Putamen (tissue), 1 donor: ENCODE measurements at places on chromosomes 5 and 9.
A peak's percentile ranks its signal among the peaks of the same experiment; 100 is the strongest.

DNA sequence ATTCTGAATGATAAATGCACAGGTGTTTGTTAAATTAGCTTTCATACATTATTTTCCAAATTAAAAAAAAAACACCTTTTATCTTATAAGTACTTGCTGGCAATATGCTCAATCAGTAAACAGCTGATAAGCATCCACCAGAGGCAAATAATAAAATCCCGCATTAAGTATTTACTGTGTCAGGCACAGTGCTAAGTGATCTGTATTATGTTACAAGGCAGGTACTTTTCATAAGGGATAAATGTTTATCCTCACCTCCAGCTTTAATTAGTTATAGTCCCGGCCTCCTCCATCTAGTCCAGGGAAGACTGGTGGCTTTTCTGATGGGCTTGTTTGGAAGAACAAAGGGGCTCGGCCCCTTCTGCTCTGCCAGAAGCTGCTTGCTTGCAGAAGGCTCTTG is 40.1 kb downstream of the PFDN1 start:
- no peak for DNase-seq

GRCh38 chr5:77638763-77639671 is 504 bp upstream of the OTP start:
- DNase-seq: no peak

DNA sequence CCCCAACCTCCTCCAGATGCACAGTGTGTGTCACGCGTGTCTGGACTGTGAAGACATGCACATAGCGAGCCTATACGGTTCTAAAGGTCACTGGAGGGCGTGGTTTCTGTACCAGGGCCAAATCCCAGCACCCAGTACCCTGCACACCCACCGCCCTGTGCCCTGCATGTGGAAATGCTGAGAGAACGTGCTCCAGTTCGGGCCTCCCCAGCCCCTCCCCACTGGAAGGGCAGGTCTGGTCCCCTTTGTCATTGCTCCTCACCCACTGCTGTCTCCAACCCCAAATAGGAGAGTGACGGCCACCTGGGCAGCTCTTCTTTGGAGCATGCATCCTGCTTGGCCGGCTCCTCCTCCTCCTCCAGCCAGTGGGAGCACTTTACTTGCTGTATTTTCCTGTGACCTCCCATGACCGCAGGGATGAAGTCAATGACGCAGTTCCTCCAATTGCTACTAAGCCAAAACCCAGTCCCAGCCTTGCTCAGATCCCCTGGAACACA is 116.7 kb downstream of the WNK2 start:
- DNase-seq: no peak

DNA sequence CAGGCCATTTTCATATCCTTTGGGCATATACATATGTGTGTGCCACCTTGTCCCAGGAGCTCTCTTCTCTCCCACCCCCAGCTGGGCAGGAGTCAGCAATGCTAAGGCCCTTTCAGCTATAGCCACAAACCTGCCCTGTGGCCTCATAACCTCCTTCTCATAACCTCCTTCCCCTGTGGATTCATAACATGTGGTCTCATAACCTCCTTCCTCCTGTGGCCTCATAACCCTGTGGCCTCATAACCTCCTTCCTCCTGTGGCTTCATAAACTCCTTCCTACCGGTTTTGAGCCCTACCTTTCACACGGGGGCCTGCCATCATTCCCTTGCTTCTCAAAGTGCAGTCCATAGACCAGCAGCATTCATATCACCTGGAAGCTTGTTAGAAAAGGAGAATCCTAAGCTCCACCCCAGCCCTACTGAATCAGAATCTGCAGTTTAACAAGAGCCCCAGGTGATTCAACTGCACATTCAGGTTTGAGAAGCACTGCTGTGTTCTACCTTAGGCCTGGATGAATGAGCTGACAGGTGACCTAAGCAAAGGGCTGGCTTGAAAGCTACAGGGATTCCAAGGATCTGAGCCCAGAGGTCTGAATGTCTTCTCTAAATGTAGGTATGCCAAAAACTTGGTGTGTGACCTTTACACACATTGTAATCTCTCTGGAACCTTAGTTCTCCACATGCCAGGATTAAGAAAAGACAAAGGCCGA is 41.9 kb upstream of the PLPP6 start:
- DNase-seq: no peak

DNA sequence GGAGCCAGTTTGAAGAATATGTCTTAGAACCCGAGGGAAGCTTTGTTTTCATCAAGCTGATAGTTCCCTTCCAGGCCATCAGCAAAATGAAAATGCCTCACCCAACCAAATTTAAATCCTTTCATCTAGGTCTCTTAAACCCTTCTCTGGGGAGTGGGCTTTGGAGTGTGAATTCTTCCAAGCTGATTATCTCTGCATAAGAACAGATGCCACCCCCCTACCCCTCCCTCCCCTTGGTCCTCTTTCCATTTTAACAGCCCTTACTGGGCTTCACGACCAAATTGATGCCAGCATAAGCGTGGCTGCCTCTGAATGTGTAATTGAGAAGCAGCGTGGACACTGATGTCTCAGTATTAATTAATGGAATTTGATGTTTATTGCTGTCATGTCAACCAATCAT is 509.7 kb upstream of the CLINT1 start:
- no peak for DNase-seq

DNA sequence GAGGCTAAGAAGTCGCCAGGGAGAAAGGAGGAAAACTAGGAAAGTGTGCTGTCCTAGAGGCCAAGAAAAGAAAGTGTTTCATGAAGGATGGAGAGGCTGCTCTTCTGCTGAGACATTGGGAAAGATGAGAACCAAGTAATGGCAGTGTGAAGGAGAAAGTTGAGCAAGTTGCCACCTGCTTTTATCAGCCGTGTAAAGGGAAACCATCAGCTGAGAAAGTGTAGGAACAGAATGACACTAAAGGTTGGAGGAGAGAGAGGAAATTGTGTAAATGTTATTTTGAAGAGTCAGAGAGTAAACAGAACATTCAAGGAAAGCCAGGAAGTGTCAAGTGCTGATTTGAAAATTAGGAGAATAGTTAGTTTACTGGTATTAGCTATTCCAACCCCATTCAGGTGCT is 125.0 kb downstream of the CEMIP2 start:
- DNase-seq: no peak

GRCh38 chr9:104743376-104743985 is 4.0 kb upstream of the NIPSNAP3A start:
- peak; percentile 45 for DNase-seq

GRCh38 chr9:128127990-128128835 is 684 bp upstream of the PTGES2 start:
- peak; percentile 92 for DNase-seq

- no peak for DNase-seq
These were observed 156.1 kb downstream of the LURAP1L start for GRCh38 chr9:12930906-12931305.

DNA sequence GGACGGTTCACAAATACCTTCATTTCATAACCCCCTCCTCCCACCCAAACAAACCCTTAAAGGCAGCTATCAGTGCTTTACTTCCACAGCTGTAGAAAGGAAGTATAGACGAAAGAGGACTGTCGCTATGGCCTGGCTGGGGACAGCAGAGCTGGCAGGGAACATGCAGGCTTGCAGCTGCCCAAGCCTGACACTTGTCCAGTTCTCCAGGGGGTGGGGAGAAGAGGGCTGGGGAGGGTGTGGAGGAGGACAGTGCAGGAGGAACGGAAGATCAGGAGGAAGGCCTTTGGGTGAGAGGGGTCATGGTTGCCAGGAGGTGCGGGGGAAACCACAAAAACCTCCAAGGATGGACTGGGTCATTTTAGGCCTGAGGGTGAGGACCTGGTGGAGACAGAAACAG is 25.9 kb downstream of the ARPC5L start:
- DNase-seq: no peak

DNA sequence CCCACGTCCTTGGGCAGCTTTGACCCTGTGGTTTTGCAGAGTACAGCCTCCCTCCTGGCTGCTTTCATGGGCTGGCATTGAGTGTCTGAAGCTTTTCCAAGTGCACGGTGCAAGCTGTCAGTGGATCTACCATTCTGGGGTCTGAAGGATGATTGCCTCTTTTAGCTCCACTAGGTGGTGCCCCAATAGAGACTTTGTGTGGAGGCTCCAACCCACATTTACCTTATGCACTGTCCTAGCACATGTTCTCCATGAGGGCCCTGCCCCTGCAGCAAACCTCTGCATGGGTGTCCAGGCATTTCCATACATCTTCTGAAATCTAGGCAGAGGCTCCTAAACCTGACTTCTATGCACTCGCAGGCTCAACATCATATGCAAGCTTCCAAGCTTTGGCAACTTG is 644.2 kb upstream of the CDH9 start:
- DNase-seq: no peak

DNA sequence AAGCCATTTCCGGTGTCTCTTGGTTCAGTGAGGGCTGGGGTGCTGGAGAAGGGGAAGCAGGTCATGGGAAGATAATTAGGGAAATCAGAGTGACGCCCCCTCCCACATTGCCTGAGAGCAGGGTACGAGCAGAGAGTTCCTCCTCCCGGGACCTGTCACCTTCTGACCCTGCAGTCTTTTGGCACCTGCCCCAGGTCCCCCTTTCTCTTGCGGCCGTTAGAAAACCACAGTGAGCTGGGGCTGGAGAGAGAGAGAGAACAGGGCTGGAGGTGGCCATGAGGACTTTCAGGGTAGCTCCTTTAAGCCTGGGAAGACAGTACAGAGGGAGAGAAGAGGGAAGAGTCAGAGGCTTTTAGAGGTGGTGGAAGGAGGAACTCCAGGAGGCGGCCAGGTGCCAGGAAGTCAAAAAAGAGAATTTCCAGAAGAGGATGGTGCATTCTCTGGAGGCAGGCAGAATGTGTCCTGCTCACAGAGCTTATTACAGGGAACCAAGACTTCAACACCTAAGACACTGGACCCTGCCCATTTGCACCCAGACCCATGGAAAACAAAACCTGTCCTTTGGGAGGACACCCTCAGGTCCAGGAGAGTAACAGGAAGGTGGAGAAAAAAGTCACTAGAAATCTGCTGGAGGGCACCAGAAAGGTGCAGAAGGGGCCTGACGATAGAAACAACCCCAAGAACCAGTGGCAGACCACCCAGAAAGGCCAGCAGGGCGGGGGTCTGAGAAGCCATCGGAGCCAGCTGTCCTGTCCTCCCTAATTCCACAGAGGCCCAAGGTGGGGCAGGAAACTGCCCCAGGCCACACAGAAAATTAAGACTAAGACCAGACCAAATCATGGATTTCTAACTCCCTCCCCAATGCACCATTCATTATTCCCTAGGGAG is 6.5 kb upstream of the ACSL6 start:
- no peak for DNase-seq

- DNase-seq: no peak
These were observed 204.5 kb downstream of the COMMD10 start for GRCh38 chr5:116289276-116289675.

DNA sequence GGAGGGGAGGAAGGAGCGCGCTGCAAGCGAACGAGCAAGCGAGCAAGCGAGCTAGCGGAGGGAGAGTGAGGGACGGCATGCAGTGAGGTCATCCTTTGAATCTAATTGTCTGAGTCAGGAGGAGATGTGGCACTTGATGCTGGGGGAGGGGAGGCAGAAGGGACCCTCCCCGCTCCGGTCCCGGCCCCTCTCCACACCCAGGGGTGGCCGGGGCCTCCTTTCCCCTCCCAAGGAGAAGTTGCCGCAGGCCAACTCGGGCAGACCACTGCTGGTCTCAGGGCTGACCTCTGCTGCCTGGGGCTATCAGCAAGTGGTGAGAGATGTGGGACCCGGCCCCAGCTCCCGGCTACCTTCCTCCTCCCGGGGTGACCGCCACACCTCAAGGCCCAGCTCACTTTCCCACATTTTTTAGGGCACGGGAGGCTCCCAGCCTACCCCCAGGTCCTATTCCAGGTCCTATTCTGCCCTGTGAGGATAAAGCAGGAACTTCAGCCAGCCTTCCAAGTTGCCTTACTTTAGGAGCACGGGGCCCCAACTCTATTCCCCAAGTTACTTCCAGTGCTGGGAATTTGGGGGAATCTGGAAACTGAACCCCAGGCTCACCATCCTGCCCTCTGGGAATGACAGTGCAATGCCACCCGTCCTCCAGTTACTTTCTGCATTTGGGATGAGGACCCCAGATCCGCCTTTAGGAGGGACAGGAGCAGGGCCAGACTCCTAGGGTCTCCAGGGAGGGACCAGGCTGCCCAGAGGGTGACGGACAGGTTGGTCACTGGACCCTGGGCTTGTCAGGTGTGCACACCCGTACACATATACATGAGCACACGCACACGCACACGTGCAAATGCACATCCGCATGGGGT is 11.1 kb downstream of the CNTFR start:
- no peak for DNase-seq

DNA sequence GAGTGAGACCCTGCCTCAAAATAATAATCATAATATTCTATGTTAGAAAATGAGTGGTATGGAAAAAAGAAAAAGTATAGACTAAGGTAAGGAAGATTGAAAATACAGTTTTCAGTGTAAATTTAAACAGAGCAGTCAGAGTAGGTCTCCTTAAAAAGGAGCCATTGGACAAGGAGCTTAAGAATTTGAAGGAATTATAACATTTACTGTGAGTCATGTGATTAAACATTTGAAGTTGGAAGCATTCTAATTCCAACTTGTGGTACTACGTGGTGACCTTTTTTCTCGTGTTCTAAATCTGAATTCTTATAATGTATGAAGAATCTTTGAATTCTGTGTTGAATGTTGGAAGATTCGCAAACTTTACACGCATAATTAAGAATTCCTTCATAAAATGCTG is 39.3 kb upstream of the TMEM171 start:
- DNase-seq: no peak

- DNase-seq: peak; percentile 34
These were observed 93.7 kb downstream of the JAKMIP2 start for GRCh38 chr5:147688656-147689356.

- no peak for DNase-seq
These were observed 521.6 kb upstream of the ST8SIA4 start for GRCh38 chr5:101424530-101425175.

- no peak for DNase-seq
These were observed 151.3 kb downstream of the SAXO1 start for GRCh38 chr9:18881758-18882157.

DNA sequence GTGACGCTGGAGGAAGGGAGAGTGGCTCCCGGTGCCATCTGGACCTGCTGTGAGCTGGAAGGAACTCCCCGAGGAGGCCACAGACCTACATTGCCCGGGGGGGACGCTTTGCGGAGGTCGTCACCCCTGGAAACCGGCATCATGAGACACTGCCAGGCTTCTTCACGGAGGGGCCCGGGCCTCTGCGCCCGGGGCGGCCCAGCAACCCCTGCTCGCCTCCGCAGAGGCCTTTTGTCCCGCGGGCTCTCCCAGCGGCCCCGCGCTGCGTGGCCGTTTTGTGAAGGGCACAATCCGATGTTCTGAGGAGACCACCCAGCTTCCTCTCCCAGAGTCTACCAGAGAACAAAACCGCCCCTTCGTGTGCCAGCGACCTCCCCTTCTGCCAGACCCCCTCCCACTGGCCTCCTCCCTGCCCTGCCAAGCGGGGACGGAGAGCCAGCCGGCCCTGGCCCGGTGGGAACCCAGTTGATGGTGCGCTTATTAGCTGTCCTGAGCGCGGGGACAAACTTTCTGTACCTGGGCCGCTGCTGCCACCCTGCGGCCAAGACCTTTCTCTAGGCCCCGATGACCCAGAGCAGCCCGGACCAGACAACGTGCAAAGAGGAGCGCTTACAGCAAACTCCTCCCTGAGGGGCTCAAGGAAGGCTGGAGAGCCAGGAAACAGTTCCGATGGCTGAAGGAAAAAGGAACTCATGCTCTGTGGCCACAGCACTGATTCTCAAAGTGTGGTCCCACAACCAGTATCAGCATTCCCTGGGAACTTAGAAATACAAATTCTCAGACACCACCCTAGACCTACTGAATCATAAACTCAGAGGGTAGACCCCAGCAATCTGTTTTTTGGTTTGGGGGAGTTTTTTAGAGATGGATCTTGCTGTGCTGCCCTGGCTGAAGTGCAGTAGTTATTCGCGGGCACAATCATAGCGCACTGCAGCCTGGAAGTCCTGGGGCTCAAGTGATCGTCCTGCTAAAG is 86.7 kb downstream of the SLC1A3 start:
- peak; percentile 81 for DNase-seq
